Stimulated activated CD4-positive, alpha-beta T cell treated with anti-CD3 and anti-CD28 coated beads, Interleukin-15, amount 100 ng/mL, for 1 hour (primary cell): ENCODE measurements at places on chromosomes 3 and 15.

DNA sequence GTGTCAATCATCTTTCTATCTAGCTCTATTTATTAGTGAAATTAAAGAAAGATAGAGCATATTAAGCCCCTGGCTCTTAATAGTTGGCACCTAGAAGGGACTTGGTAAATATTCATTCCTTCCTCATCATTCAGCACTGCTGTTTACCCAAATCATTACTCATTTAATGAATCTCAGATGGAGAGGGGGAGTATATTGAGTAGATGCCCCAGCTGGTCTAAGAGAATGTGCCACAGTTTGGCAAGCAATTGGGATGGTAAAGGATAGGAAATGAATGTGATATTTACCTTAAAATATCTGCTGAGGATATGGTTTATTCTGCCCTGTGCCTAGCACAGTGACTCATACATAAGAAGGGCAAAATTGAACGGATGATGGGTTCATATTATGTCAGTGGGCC lies 6.0 kb downstream of the IL1RAP start:
- DNase-seq, result no peak

- DNase-seq, result no peak
Measured at GRCh38 chr15:72047020-72047419, 70.9 kb downstream of the MYO9A start.

DNA sequence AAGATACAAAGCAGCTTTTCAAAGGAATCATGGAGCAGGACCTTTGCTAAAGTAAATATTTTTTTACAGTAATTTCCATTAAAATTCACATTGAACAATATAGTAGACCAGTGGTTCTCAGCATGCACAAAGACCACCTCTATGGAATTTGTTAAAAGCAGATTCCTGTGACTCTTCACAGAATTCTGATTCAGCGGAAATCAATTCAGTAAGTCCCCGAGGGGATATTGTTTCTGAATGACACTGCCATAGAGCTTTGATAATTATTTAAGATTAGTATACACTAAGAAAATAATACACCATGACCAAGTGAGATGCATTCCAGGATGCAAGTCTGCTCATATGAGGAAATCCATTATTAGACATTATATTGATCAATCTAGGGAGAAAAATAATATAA lies 161.9 kb upstream of the TNIK start:
- DNase-seq, result no peak

DNA sequence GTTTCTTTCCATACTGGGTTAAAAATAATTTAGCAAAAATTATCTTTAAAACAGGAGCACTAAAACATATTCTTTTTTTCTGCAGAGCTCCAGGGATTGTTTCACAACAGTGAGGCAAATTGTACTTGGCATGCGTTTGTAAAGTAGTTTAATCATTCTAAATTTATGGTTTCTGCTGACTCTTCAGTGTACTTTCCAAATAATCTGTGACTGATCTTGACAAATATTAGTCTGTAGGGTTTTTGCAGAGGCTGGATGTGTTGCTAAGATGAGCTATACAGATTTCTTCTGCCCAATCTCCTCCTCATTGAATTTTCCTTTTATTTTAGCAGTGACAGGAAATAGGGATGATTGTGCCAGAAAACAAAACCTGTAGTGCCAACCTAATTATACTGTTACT lies 328.0 kb upstream of the MANF start:
- DNase-seq, result no peak

DNA sequence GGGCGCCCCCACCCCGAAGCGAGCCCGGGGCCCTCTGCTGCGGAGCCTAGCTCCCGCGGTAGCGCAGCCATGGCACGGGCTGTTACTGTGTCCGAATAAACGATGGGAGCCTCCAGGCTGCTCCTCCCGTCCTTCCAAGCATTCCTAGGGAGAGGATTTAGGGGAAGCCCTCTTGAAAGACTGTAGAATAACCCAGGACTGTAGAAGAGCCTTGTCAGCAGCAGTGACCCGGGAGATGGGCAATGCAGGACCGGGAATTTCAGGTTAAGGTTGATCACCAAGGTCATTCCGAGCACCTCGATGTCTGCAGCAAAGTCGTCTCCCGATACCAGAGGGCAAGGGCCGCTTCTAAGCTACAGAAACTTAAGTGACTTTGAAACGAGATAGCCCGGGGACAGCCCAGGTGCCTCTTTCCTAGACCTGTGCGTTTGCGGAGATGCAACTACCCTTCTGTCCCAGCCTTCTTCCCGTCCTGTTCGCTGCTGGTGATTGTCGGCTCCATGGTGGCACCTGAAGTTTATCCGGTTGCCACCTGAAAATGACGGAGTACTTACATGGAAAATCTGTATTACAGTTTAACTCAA lies 753 bp upstream of the MYO5A start:
- peak; percentile 3 for DNase-seq

DNA sequence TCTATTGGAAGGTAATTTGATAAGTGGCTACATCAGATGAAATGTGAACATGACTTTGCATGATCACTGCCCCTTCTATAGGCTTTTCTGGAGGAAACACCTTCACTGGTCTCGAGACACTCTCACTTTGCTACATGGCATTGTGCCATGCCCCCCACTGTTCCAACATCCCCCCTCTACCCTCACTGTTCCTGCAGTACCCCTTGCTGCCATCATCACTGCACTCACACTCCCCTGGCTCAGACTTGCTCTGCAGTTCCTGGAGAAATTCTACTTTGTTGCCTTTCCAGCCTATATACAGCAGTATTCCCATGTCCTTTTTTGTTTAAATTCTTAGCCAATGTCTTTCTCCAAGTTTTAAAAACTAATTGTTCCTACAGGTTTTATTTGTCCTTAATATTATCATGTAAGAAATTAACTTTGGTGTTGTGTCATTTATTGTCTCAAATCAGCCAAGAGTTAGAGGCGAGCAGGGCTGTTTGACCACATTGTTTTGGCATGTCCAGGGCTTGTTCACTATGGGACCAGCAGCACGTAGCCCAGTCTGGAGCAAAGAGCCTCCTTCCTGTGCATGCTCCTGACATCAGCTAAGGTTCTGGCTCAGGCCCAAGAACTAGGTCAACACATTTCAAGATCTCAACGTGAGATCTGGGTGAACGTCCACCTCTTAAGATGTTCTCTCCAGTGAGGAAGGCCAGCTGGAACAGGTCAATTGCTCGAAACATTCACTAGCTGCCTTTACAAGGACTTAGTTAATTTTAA lies 246.4 kb downstream of the SLC9A9 start:
- no peak for DNase-seq

- no peak for DNase-seq
Measured at GRCh38 chr15:80590761-80591355, 104.3 kb upstream of the ABHD17C start.
